ENCODE measurements at places on chromosomes 16 and 17. TPM values are rescaled to one million over a fixed set of nuclear protein-coding genes. Genes with fewer than 3 reads are reported as not detected.

- no peak for DNase-seq
- H3K27ac ChIP-seq = no peak overlapping the region
- H3K36me3 ChIP-seq = no peaks in the 10 kb centered on the region
- H3K4me3 ChIP-seq = no peak overlapping the region
- no peaks in the 10 kb centered on the region for H3K4me1 ChIP-seq
These were observed 6.7 kb upstream of the EVI2A start for GRCh38 chr17:31328160-31328535.

DNA sequence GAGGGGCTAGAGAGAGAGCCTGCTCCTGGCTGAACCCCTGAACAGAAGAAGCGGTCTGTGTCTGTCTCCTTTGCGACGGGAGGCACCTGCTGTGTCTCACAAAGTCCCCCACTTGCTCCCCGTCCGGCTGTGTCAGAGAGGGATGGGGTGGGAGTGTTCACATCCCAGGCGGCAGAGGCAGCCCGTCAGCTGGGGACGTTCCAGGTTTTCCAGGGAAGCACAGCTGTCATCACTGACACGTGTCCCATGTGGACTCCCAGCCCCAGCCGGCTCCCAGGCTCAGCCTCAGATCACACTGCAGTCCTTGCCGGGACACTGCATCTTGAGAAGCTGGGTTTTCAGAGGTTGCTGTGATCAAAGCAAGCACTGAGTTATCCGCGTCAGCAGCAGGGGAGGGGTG lies 1.6 kb downstream of the TELO2 start:
- no peaks in the 10 kb centered on the region for H3K27me3 ChIP-seq
- peaks cover 31% of the 10 kb centered on the region for H3K4me1 ChIP-seq
- peaks cover 46% of the 10 kb centered on the region for H3K36me3 ChIP-seq
- peak overlapping the region; percentile 93 for H3K4me3 ChIP-seq
- DNase-seq = peak; percentile 76

DNA sequence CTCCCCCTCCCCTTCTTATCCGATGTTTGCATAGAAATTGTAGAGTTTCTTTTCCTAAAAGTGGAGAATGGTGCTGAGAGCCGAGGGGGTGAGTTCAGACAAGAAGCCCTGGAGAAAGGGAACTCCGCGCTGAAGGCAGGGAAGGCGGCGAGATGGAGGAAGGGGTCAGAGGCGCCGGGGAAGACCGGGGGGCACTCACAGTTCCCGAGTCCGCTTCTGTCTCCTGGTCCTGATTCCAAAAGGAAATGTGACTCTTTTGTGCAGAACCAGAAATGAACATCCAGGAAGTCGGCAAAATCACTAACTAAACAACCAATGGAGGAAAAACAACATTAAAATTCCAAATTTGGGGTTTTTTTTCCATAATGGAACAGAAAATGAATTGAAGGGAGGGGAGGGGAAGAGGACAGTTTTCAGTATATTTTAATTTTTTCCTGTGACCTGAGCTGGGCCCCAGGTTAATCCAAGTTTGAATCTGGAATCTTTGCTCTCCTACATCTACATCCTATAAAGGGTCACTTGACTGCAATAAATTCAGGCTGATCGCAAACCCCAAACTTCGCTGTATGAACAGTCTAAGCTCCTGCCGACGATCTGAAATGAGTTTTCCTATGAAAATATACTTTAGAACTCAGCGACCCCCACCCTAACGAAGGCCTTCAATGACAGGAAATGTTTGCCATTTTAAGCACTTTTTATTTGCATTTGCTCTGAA lies 252.3 kb downstream of the C16orf95 start:
- H3K27me3 ChIP-seq = peaks cover 6% of the 10 kb centered on the region
- peak overlapping the region; percentile 54 for H3K27ac ChIP-seq
- H3K36me3 ChIP-seq = no peaks in the 10 kb centered on the region
- peaks cover 46% of the 10 kb centered on the region for H3K4me1 ChIP-seq
- no peak overlapping the region for H3K4me3 ChIP-seq

- H3K27ac ChIP-seq = no peak overlapping the region
- peaks cover 32% of the 10 kb centered on the region for H3K4me1 ChIP-seq
- H3K27me3 ChIP-seq = no peaks in the 10 kb centered on the region
- H3K36me3 ChIP-seq = no peaks in the 10 kb centered on the region
- H3K4me3 ChIP-seq = no peak overlapping the region
These were observed 29.7 kb downstream of the RAI1 start for GRCh38 chr17:17710728-17711541.

GRCh38 chr17:29039764-29040598 lies 3.0 kb upstream of the PIPOX start:
- H3K27me3 ChIP-seq = peaks cover 12% of the 10 kb centered on the region
- no peaks in the 10 kb centered on the region for H3K36me3 ChIP-seq
- DNase-seq = no peak
- peaks cover 25% of the 10 kb centered on the region for H3K4me1 ChIP-seq
- H3K4me3 ChIP-seq = no peak overlapping the region

- H3K27ac ChIP-seq = no peak overlapping the region
- no peak for DNase-seq
- H3K4me1 ChIP-seq = peaks cover 28% of the 10 kb centered on the region
- peaks cover 8% of the 10 kb centered on the region for H3K27me3 ChIP-seq
These were observed 2.6 kb downstream of the TMEM220 start for GRCh38 chr17:10727192-10727591.

GRCh38 chr16:85075236-85075924 lies 36.9 kb downstream of the CIBAR2 start:
- H3K27me3 ChIP-seq = no peaks in the 10 kb centered on the region
- peaks cover 99% of the 10 kb centered on the region for H3K36me3 ChIP-seq
- no peak overlapping the region for H3K4me3 ChIP-seq
- no peak for DNase-seq

DNA sequence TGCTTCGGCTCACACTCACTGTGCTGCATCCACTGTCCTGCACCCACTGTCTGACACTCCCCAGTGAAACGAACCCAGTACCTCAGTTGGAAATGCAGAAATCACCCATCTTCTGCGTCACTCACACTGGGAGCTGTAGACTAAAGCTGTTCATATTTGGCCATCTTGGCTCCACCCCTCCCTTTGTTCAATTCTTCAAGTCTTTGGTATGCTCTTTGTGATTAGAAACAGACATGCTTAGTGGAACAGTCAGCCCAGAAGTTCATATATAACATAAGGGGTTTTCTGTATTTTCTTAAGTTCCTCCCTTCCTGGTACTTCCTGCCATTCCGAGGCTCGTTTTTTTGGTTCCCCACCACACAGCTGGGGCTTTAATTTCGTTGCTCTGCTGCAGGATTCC lies 398.5 kb upstream of the DYNLRB2 start:
- no peak for DNase-seq
- H3K4me1 ChIP-seq = no peaks in the 10 kb centered on the region
- no peak overlapping the region for H3K4me3 ChIP-seq
- no peak overlapping the region for H3K27ac ChIP-seq
- H3K27me3 ChIP-seq = no peaks in the 10 kb centered on the region

GRCh38 chr17:43581613-43582012 lies 35.5 kb upstream of the ETV4 start:
- H3K27me3 ChIP-seq = no peaks in the 10 kb centered on the region
- DNase-seq = no peak
- H3K4me1 ChIP-seq = peaks cover 51% of the 10 kb centered on the region
- no peaks in the 10 kb centered on the region for H3K36me3 ChIP-seq
- peak overlapping the region; percentile 47 for H3K27ac ChIP-seq

DNA sequence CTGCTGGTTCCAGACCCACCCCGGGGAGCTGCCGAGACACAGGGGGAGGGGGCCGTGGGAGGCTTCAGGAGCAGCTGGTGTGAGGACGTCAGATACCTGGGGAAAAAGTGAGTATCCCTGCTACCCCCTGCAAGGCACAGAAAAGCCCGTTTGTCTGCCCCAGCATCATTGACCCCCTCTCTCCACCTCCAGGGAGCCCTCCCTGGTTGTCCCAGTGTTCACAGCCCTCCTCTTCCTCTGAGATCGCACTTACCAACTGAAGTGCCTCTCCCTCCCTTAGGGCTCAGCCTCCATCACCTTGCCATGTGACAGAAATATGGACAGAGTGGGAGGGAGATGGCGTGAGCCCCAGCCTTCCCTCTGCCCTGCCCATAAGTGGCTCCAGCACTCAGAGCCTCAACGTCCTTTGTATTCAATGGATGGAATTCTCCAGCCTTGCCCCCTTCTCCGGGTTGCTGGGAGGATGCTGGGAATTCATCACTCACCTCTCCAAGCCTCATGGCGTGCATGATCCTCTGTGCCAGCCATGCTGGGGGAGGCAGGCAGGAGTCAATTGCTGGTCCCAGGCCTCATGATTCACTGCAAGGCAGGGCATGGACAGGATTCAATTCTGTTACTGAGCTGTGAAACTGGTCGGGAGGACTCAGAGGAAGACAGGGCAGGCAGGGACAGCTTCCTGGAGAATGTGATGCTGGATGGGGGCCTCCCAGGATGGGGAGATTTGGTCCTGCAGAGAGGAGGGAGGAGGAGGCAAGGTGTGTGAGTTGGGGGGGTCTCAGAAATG lies 14.6 kb downstream of the SPNS3 start:
- DNase-seq = no peak
- no peaks in the 10 kb centered on the region for H3K27me3 ChIP-seq
- H3K4me3 ChIP-seq = no peak overlapping the region
- peak overlapping the region; percentile 71 for H3K27ac ChIP-seq

GRCh38 chr17:77861981-77862645 lies 96.4 kb upstream of the TNRC6C start:
- no peaks in the 10 kb centered on the region for H3K36me3 ChIP-seq
- no peak overlapping the region for H3K4me3 ChIP-seq
- H3K4me1 ChIP-seq = peaks cover 19% of the 10 kb centered on the region
- peak; percentile 64 for DNase-seq

DNA sequence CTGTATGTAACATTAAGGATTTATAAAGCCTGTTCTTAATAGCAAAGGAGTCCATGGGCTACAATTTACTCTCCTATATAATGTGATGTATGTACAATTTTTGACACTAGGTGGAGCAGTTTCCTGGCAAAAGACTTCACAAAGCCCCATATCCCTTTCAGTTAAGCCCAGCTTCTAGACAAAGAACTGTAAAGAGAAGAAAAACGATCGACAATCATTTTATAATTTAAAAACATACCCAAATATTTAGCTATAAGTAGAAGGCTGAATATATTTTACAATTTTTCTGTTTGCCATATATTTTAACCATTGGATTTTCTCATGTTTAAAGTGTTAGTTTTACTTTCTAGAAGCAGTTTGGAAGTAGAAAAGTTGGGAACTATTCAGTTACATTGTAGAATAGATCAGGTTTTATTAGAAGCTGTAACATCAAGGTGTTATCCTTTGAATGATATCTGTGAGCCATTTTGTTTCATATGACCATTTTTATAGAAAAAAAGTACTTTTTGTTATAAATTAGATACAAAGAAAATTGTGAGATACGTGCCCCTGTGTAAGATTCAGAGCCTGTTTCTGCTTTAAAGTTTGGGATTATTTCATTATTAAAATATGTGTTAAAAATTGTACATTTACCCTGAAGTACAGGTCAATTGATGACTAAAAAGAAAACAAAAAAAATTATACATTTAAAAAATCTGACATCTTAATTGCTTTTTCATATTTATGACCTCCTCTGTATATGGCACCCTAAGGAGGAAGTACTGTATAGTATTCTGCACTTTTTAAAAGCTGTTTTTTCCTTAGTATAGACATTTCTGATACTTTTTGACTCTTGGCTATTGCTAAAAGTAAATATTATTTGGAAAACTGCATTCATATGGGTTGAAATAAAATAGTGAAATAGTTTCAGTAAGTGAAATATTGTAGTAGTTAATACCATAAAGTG lies 46.3 kb downstream of the VMP1 start:
- peaks cover 72% of the 10 kb centered on the region for H3K36me3 ChIP-seq
- peaks cover 57% of the 10 kb centered on the region for H3K4me1 ChIP-seq
- H3K27me3 ChIP-seq = no peaks in the 10 kb centered on the region
- DNase-seq = no peak
- H3K4me3 ChIP-seq = no peak overlapping the region

DNA sequence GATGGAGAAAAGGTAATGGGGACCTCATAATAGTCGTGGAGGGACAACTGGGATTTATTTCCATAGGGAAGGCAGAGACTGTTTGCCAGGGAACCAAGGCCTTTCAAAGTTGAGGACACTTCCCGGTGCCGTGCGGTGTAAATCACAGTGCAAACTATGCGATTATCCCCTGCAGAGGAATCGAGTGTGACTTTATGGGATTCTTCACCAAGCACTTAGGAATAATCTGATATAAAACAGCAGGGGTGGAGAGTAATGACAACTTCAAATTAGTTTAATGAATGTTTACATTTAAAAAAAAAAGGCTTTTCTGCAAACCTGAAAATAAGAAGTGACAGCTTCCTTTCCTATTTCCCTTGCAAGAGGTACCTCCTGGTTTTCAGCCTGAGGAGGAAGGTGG lies 538.2 kb downstream of the MAF start:
- no peaks in the 10 kb centered on the region for H3K36me3 ChIP-seq
- H3K4me1 ChIP-seq = no peaks in the 10 kb centered on the region
- H3K4me3 ChIP-seq = no peak overlapping the region
- H3K27ac ChIP-seq = no peak overlapping the region

- DNase-seq = no peak
- H3K27ac ChIP-seq = no peak overlapping the region
- H3K27me3 ChIP-seq = no peaks in the 10 kb centered on the region
These were observed 567 bp upstream of the GCSH start for GRCh38 chr16:81096715-81097208.

DNA sequence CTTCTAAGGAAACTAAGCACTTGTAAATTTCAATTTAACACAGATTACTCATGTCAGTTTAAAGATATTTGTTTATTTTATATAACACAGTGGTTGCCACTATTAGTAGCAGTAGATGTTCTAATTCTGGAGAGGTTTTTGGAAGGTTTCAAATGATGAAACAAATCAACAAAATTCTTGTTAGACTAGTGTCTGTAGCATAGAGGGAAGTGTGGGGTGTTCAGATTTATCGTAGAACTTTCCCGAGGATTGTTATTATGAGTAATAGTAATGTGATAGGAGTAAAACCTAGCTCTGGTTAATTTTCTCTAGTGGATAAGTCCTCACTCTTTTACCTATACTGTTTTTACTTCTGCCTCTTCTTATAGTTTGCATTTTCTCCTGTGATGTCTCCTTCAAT lies 6.3 kb downstream of the GAN start:
- H3K36me3 ChIP-seq = no peaks in the 10 kb centered on the region
- no peak overlapping the region for H3K27ac ChIP-seq
- H3K4me3 ChIP-seq = no peak overlapping the region
- no peaks in the 10 kb centered on the region for H3K27me3 ChIP-seq
- no peak for DNase-seq

SLC13A2 gene
- polyA plus RNA-seq = 0.03 TPM

MAP2K4 gene
- 11.4 TPM for polyA plus RNA-seq

PDK2 gene
- 16.9 TPM for polyA plus RNA-seq

KRTAP9-2 gene
- polyA plus RNA-seq = not detected

ENGASE gene
- polyA plus RNA-seq = 101 TPM

LGALS9 gene
- polyA plus RNA-seq = 198 TPM

C17orf100 gene
- polyA plus RNA-seq = 4.3 TPM

CSNK1D gene
- polyA plus RNA-seq = 46.5 TPM

PPP1R1B gene
- 0.06 TPM for polyA plus RNA-seq

SCGB1C2 gene
- polyA plus RNA-seq = not detected

C17orf113 gene
- 0.35 TPM for polyA plus RNA-seq

Measured in spleen (tissue), 13 donors.